Activated CD4-positive, CD25-positive, alpha-beta regulatory T cell treated with anti-CD3 and anti-CD28 coated beads, Interleukin-2, amount 50 U/mL, for 16 hours (primary cell): ENCODE measurements at places on chromosomes 13 and 19.

GRCh38 chr19:40280608-40281221 lies 4.4 kb downstream of the AKT2 start:
- no peak for DNase-seq

DNA sequence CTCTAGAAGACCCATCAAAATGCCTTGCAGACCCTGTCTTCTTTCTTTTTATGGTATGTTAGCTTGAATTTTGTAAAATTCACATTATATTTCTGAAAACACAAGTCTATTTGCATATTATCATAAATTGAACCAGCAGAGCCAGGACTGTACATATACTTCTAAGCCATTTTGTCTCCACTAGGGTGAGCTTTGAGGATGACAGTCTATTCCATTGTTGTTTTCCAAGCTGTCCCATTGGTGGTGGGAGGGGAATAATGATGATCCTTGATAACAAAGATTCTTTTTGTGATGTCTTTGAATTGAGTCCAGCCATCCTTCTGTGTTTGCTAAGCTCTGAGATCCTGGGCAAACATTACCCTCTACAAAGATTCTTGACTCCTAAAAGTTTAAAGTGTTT lies 359.3 kb upstream of the PCDH20 start:
- DNase-seq, result no peak

DNA sequence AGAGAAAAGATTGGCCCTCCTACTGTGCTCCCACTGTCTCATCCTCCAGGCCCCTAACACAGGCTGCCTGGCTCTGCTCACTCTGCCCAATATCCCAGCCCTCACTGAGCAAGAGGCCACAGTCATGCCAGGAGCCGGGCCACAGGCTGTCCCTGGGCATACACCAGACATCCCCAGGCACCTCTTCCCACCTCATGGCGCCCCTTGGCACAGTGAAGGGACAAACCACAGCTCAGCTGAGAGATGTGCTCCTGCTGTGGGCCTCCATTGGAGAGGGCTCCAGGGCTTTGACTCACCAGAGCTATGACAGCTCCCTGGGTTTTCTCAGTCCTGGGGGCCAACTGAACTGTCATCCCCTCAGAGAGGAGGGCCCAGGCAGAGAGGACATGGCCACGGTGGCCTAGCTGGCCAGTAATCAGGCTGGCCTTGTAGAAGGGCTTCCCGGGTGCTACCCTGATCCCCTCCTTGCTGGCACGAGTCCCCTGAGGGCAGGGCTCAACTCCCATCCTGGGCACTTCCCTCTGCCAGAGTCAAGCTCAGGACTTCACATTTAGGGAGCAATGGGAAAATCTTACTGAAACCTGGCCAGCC lies 220.9 kb downstream of the TUBA3C start:
- DNase-seq, result no peak

DNA sequence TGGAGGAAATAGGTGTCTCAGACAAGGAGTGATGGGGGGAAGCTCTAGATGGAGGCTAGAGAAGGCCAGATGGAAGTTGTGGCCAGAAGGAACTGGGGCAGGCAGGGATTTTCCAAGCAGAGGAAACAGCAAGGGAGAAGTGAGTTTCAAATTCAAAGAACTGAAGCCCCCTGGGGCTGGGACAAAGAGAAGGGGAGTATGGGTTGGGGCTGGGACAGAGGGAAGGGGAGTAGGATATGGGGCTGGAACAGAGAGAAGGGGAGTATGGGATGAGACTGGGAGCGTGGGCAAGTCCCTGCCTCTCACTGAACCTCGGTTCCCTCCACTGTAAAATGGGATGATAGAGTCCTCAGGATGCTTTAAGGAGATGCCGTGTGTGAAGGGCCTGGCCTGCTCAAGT lies 1.9 kb upstream of the GTF2F1 start:
- DNase-seq, result no peak

- no peak for DNase-seq
These were observed 373.5 kb downstream of the KCTD12 start for GRCh38 chr13:76512721-76513145.
